EL (cell line): ENCODE measurements at places on chromosomes 6 and 20.

- peak; percentile 62 for DNase-seq
Measured at GRCh38 chr6:105087571-105088211, 92.1 kb downstream of the POPDC3 start.

GRCh38 chr20:63153254-63154221 lies 62.4 kb downstream of the YTHDF1 start:
- no peak for DNase-seq

GRCh38 chr20:45406260-45407066 lies 1.6 kb upstream of the DBNDD2 start:
- DNase-seq: peak; percentile 70

DNA sequence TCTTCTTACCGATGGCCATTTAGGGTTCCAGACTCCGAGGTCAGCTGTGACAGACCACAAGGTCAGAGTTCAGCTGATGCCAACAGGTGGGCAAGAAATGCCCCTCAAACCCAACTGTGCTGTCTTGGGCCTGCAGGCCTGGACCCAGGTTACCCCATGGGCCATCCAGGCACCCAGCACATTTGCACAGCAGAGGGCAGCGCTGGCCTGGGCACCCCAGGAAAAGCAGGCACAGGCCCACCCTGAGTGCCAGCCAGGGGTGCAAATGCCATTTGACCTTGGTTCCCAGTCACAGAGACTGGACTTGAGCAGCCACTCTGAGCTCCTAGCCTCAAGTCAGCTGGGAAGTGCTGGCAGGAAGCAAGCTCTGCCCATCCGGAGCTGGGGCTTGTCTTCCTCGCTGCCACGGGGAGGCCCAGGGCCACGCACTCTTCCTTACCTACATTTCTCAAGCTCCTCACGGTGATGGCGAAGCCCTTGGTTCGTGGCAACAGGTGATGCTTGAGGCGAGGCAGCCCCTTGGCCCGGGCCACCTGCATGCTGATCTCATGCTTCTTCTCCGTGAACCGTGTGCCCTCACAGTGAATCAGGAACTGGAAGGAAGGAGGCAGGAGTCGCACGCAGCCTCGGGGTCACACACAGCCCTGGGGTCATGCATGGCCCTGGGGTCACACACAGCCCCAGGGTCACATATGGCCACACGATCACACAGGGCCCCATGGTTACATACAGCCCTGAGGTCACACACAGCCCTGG lies 120.8 kb downstream of the AGPAT4 start:
- peak; percentile 8 for DNase-seq

GRCh38 chr20:37853823-37854375 lies 49.0 kb upstream of the VSTM2L start:
- DNase-seq: no peak

DNA sequence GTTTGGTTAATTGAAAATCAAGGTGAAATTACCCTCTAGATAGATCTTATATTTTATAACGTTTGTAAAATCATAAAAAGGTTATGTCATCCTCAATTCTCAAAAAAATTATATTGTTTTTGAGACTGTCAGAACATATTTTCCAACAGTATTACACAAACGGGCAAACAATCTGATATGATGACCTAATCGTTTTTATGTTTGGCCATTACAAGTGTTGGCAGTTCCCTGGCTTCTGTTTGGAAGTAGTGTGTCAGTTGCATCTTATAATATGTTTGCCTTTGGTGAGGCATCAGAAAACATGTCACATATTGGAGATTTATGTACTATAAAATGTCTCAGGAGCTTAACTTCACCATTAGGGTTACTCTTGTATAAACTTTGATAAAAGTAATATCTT lies 308.1 kb upstream of the EPHA7 start:
- DNase-seq: no peak

DNA sequence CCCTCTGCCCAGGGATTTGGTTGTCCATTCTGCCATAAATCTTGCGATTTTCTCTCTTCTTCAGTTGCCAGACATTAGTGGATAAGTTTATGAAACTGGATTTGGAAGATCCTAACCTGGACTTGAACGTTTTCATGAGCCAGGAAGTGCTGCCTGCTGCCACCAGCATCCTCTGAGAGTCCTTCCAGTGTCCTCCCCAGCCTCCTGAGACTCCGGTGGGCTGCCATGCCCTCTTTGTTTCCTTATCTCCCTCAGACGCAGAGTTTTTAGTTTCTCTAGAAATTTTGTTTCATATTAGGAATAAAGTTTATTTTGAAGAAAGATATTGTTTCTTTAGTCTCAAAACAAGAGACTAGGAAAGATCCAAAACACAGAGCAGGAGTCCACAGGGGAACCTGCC lies at the start of gene SAPCD1:
TSS of gene SAPCD1 (plus strand) at position 301 of the 400 bp plus-strand sequence. CDS start 399 bp downstream, outside the sequence.
- no peak for DNase-seq

- DNase-seq: no peak
Measured at GRCh38 chr6:2447931-2448330, 202.5 kb upstream of the GMDS start.

GRCh38 chr6:2797564-2798031 lies 32.4 kb downstream of the WRNIP1 start:
- DNase-seq: no peak

DNA sequence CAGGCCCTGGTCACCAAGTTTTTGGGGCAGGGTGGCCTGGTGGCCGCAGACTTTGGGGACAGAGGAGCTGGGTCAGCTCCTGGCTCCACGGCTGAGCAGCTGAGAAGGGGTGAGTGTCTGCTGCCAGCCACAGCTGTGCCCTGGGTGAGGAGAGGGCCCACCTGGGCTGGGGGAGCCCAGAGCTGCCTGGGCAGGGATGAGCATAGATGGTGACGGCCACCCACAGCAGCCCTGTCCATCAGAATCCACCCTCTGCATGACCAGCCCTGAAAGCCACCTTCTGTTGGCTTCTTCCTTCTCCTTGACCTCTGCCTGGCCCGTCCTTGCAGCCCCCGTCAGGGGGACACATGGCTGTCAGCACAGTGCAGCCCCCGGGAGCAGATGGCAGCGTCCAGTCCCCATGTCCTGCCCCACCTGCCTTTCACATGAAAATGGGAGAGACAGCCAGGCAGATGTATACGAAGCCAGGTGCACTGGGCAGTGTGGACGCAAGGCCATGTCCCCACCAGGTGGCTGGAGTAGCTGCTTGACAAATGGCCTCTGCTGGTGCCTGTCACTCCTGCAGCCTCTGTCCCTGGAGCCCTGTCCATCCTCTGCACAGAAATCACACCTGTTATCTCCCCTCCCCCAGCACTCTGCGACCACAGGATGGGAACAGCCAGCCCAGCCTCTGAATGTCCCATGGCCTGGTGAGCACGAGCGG lies 220.8 kb downstream of the PREX1 start:
- DNase-seq: no peak

GRCh38 chr20:3190681-3191111 lies 13.8 kb downstream of the DDRGK1 start:
- DNase-seq: no peak

GRCh38 chr6:130037207-130037811 lies 18.9 kb downstream of the L3MBTL3 start:
- DNase-seq: peak; percentile 7

- DNase-seq: no peak
Measured at GRCh38 chr6:34233867-34234266, 2.8 kb upstream of the HMGA1 start.

DNA sequence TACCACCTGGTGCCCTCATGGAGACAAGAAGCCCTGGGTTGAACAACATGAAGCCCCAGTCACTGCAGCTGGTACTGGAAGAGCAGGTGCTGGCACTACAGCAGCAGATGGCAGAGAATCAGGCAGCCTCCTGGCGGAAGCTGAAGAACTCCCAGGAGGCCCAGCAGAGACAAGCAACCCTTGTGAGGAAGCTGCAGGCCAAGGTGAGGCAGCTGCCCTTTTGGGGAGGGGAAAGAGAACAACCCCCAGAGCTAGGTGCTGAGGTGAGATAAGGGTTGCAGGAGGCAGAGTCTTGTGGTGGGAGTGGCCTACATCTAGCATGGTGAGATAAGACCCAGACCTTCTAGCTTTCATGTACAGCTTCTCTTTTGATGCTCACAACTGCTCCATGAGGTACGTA lies 7.0 kb downstream of the CEP250 start:
- no peak for DNase-seq

DNA sequence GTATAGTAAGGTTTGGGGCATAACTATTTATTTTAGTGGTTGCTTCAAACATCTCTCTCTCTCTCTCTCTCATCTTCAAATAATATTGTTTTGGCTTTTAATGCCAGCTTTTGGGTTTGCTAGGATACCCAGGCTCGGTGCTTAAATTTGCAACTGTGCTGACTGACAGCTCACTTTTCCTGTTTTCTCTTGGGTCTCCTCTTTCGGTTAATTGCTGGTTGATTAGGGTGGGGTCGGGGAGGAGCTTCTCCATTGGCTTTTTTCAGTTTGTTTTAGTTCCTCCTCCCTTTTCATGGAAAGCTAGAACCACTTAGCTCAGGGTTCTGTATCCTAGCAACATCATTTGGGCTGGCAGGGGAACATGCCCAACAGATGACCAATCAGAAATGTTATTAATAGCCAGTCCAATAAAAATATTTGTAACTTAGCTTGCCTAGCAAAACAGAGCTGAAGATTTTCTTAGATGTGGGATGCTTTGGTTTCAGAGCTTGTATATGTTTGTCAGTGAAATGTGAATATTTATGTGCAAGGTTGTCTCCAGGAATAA lies 11.3 kb downstream of the TFAP2B start:
- DNase-seq: no peak

- no peak for DNase-seq
Measured at GRCh38 chr6:125764121-125764671, 14.8 kb downstream of the HEY2 start.

DNA sequence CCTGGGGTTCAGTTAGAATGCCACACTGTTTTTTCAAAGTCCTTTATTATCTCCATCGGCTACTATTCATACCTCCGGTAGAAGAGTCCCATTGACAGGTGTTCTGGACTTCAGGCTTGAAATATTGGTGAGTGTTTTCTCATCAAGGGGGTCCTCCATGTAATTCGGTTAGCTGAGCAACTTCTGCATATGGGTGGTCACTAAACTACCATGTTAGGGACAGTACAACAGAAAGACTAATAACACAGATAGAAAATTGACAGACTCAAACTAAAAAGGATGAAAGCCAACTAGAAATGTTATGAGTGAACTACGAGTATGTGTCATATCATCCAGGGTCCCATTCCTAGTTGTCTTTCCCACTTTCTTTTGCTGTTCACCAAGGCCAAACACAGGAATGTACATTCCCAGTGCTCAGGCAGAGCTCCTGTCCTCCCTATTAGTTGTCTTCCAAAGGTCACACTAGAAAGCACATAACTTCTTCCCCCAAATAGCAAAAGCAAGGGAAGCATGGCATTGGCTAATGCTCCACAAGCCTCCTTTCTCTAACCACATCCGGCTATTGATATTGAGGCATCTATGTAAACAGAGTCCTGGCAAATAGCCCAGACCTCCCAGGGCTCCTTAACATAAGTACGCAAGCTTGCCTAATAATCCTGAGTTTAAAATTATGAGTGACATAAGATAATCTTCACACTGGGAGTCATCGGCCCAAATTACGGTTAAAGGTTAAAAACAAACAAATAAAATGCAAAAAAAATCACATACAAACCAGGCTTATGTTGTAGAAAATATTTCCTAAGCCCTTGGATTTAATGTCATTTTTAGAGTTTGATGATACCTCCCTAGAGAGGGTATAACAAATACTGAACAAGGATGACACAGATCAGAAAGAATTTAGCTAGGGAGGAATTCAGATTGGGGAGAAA lies 13.2 kb downstream of the CCN2 start:
- peak; percentile 98 for DNase-seq

DNA sequence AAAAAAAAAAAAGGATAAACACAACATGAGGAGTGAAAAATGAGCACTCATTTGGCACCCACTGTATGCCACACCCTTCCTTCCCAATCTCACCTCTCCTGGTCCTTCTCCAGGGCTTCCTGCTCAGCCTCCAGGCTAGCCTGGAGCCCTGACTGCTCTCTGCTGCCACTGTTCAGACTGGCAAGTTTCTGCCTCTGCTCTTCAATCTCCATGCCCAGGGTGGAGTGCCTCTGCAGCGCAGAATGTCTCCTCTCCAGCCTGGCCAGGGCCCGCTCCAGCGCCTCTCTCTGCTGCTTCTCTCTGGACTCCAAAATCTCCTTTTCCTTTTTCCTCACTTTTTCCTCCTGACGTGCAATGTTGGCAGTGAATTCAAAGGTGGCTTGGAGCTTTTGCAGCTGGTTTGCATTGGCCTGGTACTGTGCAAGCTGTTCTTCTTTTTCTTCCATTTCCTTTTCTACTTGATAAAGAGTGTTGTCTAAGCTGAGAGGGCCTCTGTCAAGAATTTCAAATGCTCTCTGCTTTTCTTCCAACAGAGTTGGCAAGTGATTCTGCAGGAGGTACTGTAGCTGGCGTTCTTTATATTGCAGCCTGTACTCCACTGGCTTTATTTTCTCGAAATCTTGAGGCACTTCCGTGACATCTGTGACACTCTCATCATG lies 194.4 kb downstream of the KIF16B start:
- DNase-seq: no peak

GRCh38 chr6:67779876-67780275 lies 855.2 kb upstream of the ADGRB3 start:
- no peak for DNase-seq

DNA sequence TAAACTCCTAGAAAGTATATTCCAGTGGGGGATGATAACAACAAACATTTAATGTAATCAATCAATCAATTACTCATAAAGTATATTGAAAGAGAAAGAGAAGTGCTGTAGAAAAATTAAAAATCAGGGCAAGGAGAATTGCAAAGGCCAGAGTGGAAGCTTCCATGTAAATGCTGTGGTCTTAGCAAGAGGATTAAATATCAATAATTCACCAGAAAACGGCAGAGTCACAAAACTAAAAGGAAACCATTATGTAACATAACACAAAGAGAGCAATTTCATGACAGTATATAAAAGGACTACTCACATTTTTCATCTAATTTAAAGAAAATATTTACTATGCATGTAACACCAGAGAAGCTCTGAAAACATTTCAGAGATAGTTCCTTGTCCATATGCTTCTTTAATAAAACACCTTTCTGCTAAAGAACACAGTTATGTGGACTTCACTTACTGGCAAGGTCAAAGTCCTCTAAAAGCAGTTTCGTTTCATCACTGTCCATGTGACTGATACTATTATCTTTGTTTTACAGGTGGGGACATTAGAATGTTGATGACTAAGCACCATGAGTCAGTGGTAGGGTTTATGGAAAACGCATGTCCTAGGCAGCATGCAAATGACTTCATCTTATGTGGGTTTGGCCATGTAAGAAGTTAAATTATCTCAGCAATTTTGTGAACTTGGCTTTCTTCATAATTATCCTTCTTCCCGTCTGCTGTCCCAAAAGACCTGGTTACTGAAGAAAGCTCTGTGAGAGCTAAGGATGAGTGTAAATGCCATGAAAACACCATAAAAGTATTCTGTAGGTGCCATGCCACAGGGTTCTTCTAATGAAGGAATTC lies 185.8 kb upstream of the TENT5A start:
- DNase-seq: peak; percentile 96

DNA sequence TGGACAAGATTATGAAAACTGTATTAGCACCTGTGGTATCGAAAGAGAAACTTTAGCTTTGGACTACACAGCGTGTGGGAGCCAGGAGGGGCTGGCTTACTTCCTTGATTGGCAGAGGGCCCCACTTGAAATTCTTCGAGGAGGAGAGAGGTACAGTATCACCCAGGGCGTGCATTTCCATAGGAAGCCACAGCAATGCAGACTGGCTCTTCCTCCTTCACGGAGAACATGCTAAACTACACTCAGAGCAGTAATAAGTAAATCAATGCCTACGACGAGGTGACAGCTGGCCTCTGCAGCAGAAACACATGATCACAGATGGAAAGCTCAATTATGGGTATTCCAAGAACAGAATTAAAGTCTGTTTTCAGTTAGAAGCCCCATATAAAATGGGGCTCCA lies 44.2 kb downstream of the MYLK4 start:
- no peak for DNase-seq

GRCh38 chr20:64151633-64152530 lies 12.4 kb upstream of the MYT1 start:
- DNase-seq: no peak

- DNase-seq: no peak
Measured at GRCh38 chr6:53236241-53236640, 87.6 kb upstream of the GCM1 start.
